NCI-H446 treated with DMSO at 0.1 percent for 48 hours (cell line): ENCODE measurements at places on chromosomes 2 and 18.
A peak's percentile ranks its signal among the peaks of the same experiment; 100 is the strongest.

DNA sequence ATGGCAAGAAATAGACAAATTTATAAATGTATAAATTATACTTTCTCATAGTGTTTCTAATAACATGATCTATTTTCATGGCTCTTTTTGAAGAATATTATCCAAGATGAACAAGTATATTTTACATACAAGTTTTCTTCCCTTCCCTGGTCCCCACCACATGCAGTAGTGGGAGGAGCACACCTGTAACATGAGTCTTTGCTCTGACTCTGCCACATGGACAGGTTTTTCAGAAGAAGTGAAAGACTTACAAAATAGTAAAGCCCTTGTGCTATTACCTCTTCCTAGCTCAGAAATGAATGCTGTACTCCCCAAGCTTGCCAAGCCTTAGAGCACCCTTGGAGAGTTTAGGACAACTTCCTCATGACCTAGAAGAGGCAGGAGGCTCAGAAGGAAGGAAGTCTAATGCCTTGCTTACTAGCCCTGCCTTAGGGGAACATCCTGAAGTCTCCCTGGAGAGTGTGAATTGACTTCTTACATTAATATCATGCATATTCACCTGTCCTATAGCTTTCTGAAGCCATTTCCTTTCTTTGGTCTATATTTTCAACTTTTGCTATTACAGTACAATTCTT, 18.4 kb downstream of the MXD1 start:
- DNase-seq, result no peak

GRCh38 chr18:45684341-45685115, 39.5 kb upstream of the SLC14A1 start:
- DNase-seq, result no peak

- no peak for DNase-seq
These were observed 10.7 kb downstream of the RAMP1 start for GRCh38 chr2:237870126-237870525.

DNA sequence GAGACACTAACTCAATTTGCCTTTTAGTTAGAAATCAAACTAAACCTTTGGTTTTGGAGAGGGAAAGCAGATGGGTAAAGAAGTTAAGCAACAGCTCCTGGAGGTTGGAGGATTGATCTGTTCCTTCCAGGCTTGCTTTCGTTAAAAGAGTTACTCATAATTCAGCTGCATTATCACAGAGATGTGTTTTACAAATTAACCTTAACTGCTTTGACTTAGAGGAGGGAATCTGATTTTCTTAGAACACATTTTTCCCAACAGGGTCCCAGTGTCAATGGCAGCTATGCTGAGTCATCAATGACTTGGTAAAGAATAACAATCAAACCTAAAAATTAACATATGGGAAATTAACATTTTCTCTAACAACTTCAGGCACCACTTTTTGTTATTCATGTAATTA, 113.4 kb downstream of the COPS8 start:
- DNase-seq, result no peak

DNA sequence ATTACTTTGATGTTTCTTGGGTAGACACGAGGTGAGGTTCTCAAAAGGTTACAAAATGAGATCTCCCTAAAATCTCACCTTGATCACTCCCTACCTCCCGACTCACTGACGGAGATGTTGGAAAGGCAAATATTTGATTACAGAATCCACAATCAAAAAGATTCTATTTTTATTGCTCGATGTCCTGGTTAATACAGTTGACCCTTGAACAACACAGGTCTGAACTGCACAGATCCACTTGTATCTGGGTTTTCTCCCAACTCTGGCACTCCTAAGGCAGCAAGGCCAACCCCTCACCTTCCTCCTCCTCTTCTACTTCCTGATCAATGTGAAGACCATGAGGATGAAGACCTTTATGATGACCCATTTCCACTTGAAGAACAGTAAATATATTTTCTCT, 125.3 kb downstream of the C2orf74 start:
- no peak for DNase-seq

GRCh38 chr2:232520489-232520888, 301 bp downstream of the PRSS56 start:
- DNase-seq, result no peak

DNA sequence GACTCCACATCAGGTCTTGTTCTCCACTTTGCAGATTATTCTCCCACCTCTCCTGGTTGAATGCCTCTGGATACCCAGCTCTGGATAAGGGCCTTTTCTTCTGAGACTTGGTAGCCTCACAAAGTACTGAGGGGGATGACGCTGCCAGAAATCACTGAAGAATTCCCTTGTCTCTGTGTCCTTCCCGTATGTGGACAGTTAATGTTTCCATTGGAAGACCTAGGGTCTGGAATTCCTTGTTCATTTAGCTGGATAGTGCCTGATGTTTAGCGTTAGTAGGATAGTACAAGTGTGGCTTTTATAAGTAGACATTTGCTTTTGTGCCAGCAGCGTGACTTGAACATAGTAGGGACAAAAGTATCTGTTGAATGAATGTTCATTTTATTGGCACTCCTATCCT, 76.9 kb downstream of the CLHC1 start:
- no peak for DNase-seq

- DNase-seq, result peak; percentile 46
These were observed at the start of gene MARCHF4 for GRCh38 chr2:216371721-216372702. TSS of gene MARCHF4 (minus strand) at chr2:216372483. CDS start at chr2:216370260, 2,223 bp downstream.

GRCh38 chr18:154151-154550, 4.2 kb upstream of the USP14 start:
- no peak for DNase-seq

GRCh38 chr2:157900203-157900602, 24.1 kb upstream of the ACVR1 start:
- DNase-seq, result no peak

DNA sequence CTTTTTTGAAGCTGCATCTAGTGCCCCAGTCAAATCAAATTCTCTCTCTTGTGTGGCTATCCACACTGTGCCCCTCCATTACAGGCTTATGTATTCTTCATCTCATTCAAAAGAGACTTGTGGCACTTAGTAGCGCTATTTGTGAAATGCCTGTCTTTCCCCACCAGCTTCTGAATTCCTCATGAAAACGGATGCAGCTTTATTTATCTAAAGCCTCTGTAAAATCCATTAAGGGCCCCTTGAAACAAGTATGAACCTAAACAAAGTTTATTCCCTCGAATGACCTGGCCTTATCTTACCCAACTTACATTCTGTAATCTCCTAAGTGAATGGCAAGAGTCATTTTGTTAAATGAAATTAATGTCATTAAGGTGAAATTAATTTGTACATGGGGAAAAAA, 417.4 kb upstream of the PIK3C3 start:
- no peak for DNase-seq

DNA sequence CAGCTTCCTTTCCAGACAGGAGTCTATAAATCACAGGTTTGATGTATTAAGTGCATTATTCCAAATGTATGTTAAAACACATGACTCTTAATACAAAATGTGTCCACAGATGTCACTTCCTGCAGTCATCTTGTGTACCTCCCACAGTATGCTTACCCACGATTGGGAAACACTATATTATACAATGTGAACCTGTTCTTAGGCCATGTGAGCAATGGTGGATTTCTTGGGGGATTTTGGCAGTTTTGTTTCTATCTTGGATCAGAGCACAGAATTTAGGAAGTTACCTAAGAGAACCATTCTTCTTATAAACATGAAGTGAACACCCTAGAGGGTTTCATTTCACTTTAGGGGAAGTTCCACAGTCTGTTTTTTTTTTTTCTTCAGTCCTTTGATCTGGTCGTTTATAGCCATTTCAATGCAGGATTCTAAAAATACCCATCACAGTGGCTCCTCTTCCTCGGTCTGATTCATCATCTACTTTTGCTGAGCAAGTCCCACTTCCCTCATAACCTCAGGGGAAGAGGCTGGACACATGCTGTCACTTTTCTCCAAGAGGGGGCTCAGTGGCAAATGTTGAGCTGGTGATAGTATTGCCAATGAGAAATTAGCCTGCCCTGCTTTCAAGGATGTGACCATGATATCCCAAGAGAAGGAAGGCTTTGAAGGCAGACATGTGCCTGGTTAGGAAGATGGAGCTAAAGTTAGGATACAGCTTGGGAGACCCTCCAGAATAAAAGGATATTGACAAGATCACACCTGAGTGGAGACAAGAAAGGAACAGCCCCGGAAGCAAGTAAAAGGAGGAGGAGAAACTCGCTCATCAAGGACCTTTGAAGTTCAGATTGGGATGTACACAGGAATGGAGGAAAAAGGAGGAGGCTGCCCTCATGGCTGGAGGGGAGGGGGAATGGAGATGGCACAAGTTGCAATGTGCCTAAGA, 22.6 kb downstream of the PLEK start:
- DNase-seq, result no peak

DNA sequence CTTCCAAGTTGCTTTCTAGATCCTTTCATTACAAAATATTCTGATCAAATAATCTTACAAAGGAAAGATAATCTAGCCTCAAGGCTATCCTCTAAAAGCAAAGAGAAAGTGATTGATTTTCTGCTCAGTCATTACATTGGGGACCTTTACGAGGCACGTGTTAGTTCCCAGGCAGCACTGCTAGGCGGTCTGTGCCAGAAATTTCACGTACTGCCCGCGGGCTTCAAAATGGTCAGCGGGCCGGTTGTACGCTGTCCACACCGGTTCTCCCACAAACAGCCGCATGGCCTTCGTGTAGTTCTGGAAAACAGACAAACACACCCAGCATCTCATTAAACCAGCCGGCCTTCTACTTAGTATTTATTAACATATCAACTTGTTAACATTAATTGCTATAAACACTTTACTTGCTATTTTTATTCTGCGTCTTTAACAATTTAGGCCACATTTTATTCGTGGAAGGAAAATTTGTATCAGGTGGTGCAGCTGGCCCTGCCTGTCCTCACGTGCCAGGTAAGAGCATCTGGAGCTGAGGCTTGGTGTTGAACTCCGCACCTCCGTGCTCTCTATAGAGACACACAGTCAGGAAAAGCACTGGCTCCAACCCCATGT, 20.4 kb downstream of the ADI1 start:
- DNase-seq, result no peak

- DNase-seq, result no peak
These were observed 247.6 kb upstream of the TNP1 start for GRCh38 chr2:217107480-217107879.

DNA sequence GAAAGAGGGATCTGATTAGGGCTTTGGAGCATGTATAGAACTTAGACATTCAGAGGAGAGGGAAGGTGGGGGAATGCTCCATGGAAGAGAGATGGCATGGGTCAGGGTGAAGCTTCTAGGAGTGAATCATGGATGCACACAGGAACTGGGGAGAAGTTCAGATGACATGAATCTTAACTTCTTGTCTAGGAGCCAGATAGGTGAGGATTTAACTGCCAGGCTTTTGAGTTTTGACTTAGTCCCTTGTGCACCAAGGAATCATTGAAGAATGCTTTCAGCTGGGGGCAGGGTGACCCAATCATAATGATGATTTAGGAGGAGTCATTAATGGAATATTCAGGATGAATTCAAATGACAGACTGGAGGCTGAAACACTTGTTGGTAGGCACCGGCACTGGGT, 48.7 kb downstream of the ACYP2 start:
- no peak for DNase-seq

- peak; percentile 5 for DNase-seq
These were observed 95.9 kb upstream of the GRB14 start for GRCh38 chr2:164717000-164717803.

GRCh38 chr2:49754381-49754780, 600.1 kb upstream of the FSHR start:
- no peak for DNase-seq

- DNase-seq, result no peak
These were observed 72.3 kb downstream of the MCFD2 start for GRCh38 chr2:46843316-46843715.

GRCh38 chr2:181953881-181954537, 31.6 kb upstream of the PPP1R1C start:
- no peak for DNase-seq

GRCh38 chr18:58303363-58303762, 259.3 kb downstream of the NEDD4L start:
- DNase-seq, result no peak

DNA sequence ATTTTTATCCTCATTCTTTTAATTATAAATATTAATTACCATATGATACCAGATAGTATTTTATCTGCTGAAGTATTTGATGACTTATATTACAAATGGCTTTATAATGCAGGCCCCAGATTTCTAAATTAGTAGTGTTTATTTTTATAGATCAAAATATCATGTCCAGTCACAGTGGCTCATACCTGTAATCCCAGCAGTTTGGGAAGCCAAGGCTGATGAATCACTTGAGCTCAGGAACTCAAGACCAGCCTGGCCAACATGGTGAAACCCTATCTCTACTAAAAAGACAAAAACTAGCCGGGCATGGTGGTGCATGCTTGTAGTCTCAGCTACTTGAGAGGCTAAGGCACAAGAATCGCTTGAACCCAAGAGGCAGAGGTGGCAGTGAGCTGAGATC, 100.1 kb upstream of the ARHGAP15 start:
- no peak for DNase-seq

GRCh38 chr2:83104202-83104601, 1354.9 kb downstream of the SUCLG1 start:
- no peak for DNase-seq

GRCh38 chr2:148899638-148900318, 24.8 kb downstream of the KIF5C start:
- no peak for DNase-seq

DNA sequence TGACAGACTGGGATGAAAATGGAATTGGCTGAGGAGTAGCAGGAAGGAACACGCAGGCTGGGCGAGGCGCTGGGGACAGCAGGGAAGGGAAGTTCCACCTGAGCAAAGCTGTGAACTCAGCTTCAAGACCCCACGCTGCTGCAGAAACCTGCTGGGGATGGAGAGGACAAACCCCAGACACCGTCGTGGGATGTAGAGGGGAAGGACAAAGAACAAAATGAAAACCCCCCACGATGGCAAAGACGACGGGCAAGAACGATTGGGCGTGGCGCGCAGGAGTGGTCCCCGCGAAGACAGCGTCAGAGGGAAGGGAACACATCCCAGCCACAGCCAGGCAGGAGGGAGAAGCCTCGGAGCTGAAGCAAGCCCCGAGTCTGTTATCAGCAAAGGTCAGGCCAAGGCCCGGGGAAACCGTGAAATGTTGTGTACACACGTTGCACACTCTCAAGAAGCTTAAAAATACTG, 222.9 kb downstream of the NDUFA10 start:
- DNase-seq, result no peak

GRCh38 chr2:234683950-234684349, 187.1 kb upstream of the ARL4C start:
- no peak for DNase-seq

DNA sequence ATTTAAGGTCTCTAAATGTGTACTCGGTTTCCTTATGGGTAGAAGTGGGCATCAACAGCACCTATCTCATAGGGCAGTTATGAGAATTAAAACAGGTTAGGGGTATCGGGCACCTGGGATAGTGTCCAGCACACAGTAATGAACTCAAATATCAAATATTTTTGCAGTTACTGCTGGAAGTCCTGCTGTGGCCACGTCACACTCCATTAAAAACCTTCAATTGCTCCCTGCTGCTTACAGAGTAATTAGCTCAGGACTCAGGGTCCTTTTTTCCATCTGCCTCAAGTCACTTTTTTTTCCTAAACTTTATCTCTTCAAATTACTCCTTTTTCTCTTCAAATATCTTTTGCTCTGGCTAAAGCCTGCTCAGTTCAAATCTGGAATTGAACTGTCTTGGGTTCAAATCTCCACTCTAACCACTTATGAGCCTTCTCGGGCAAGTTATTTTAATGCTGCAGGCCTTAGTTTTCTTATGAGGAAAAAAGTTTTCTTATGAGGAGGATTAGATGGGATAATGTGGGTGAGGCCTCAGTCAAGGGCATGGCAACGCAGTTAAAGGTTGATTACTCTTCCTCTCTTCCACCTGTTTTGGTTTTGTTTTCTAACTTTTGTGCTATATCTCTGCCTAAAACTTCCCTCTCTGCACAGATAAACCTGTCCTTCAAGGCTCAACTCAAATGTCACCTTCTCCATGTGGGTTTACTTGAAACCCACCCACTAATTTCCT, 36.6 kb downstream of the SPRED2 start:
- DNase-seq, result no peak
